ENCODE measurements at places on chromosomes 4 and X.

GRCh38 chr4:134668237-134668636, 466.6 kb upstream of the PABPC4L start:
- no peak for DNase-seq

DNA sequence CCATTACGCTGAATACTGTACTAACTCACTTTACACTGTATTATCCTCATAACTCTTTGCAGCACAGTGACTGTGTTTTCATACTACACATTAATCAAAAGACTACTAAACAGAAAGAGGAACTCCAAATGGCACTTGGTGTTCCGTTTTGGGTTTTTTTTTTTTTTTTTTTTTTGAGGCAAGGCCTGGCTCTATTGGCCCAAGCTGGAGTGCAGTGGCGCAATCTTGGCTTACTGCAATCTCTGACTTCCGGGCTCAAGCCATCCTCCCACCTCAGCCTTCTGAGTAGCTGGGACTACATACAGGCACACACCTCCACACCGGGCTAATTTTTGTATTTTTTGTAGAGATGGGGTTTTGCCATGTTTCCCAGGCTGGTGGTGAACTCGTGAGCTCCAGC, 10.7 kb downstream of the KLHL8 start:
- DNase-seq: no peak

DNA sequence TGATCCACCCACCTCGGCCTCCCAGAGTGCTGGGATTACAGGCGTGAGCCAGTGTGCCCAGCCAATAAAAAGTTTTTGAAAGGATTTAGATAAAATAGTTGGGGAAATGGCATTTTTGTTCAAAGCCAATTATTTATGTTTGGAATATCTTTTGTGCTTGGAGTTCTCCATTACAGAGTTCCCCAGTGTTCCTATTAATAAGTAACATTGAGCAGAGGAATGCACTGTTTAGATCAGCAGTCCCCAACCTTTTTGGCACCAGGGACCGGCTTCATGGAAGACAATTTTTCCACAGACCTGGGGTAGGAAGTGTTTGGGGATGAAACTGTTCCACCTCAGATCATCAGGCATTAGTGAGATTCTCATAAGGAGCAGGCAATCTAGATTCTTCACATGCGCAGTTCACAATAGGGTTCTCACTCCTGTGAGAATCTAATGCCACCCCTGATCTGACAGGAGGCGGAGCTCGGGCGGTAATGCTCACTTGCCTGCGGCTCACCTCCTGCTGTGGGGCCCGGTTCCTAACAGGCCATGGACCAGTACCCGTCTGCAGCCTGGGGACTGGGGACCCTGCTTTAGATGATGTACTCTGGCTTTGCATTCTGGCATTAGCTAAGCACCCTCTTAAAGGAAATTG, 8.3 kb downstream of the PKD2 start:
- no peak for DNase-seq

DNA sequence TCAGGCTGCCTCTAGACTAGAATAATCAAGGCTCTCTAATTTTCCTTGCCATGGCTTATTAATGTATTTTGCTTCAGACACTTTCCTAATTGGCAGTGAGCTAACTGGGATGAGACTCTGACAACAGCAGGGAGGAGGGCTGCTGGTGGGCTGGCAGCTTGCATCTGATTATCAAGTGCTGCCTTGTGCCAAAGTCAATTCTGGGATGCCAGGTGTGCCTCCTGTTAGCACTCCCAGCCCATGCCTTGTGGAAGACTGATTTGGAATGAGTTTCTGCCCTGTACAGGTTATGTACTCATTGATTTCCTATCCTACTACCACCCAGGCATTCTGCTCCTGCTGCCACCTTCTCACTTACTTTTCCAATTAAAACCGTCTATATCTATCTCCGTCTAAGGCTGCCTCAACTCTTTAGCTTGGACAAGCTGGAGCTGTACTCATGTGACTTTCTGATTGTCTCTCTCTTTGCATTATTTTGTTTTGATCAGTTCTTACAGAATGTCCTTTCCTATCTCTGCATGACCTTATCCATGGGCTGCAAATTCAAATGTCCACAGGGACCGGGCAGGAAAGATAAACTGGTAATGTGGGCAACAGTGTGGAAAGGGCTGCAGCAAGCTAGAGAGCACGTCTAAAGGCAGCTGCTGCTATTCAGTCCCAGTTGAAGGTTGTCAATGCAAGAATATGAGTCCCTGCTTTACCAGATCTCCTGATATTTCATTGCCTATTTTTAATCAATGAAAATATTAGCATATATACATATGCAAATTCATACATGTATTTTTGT, 112.6 kb downstream of the GABRA2 start:
- no peak for DNase-seq

DNA sequence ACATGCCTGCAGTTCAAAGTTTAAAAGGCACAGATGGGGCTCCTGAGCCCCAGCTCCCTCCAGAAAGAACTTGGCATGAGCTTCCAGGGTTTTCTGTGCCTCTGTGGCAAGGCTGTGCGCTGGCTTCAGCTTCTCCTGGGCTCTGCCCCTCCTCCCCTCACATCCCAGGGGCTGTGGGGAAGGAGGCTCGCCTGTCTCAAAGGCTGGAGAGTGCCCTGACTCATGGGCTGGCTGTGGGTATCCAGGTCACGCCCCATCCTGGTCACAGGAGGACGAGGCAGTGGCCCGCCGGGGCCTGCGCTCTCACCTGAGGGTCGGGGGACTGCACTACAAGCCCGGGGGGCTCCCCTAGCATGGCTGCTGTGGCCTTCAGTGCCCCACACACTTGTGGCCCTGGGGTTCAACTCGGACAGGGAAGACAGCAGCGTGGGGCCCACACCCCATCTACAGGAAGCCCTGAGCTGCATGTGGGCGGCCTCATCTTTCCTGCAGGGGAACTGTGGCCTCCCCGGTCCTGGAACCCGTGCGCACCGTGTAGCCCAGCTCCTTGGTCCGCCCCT, 17.9 kb downstream of the LRPAP1 start:
- DNase-seq: no peak

DNA sequence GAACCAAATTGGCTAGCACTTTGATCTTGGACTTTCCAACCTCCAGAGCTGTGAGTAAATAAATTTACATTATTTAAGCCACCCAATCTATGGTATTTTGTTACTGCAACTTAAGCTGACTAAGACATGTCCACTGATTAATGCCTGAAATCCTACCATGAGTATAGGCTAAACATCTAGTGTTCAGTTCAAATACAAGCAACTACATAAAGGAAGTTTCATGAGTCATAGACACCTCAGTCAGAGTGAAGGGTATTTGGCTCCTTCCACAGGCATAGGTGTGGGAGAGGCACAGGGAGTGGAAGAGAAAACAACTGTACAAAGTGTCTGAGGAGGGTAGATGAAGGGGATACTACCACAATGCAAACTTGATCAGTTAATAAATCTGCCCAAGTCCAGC, 35.5 kb upstream of the PCDH19 start:
- DNase-seq: no peak

DNA sequence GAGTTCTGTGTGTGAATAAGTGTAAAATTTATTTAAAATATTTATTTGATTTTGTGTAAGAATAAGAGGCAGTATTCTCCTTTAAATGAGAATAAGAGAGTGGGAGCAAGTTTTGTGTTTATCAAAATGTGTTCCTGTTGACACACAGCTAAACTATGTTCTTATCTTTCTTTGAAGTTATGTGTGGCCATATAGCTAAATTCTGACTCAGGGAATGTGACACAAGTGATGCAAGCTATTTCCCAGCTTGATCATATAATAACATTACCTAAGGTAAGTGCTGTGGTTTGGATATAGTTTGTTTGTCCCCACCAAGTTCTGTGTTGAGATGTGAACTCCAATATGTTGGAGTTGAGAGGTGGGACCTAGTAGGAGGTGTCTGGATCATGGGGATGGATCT, 740.0 kb upstream of the IGFBP7 start:
- DNase-seq: no peak

DNA sequence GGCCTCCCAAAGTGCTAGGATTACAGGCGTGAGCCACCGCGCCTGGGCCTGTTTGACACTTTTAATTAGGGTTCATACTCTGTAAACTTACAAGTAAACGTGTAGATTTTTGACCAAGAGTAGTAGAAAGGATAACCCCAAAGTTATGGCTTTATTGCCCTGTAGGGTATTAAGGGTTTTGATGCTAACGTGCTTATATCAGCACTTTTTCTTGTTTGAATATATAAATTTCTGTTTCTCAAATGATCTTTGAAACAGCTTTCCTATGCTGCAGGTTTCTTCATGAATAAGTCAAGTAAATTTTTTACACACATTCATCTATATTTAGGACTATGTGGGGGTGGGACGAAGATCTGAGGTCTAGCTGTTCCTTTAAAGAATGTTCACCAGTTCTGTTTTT, 29.3 kb upstream of the REPS2 start:
- no peak for DNase-seq

DNA sequence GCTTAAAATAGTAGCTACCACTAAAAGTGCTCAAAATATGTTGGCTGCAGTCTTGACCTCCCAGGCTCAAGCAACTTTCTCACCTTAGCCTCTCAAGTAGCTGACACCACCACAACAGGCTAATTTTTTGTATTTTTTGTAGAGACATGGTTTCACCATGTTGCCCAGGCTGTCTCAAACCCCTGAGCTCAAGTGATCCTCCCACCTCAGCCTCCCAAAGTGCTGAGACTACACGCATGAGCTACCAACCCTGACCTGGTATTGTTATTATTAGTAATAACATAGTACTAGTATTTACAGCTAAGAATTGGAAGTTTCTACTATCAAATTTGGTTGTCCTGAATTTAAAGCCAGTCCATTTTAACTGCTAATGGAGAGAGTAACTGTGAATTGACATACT, 18.0 kb downstream of the STAP1 start:
- no peak for DNase-seq

GRCh38 chr4:157294575-157294974, 74.0 kb downstream of the GRIA2 start:
- no peak for DNase-seq

- DNase-seq: no peak
These were observed 596.7 kb downstream of the FAT4 start for GRCh38 chr4:125911481-125911880.

DNA sequence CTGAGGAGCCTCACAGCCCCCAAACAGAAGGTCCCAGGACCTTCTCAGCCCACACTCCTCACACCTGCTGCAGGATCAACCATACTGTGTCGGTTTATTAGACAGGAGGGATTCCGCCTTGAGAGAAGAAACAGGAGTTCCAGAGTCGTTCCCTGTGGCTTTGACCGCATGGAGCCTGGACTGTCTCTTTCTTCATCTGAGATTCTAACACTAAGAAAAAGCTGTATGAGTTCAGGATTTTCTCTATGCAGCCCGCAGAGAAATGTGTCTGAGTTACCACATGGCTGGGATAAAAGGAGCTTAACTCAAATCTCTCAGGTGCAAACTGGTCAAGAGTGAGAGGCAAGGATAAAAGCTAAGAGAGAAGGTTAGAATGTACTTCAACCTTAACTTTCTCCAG, 126.7 kb downstream of the AFAP1 start:
- no peak for DNase-seq

DNA sequence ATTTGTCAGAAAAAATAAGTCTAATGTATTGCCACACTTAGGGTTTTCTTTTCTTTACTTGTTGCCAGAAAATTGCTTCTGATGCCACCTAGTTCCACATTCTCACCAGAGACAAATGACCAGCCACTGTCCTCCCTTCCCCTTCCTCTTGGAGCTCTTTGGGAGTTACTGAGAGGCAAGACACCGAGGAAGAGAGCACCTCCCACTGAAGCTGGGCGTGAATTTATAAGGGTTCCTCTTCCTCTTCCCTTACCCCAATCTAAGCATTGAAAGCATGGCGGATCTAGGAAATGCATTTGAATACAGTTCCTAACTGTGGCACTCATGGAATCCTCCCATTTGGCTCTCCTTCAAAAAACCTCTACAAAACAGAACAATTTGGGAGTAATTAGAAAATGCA, 30.0 kb downstream of the ANXA3 start:
- DNase-seq: no peak
